ENCODE measurements at places on chromosomes 11 and 22. TPM values are rescaled to one million over a fixed set of nuclear protein-coding genes. Genes with fewer than 3 reads are reported as not detected.

- DNase-seq, result no peak
These were observed 98.8 kb downstream of the SGSM3 start for GRCh38 chr22:40469181-40469580.

RIBC2 gene
- polyA plus RNA-seq, result not detected

GRCh38 chr11:81960443-81960842 lies 773.2 kb downstream of the FAM181B start:
- DNase-seq, result no peak

- no peak for DNase-seq
These were observed 205.0 kb downstream of the FAM76B start for GRCh38 chr11:95584589-95584988.

NUP98 gene
- polyA plus RNA-seq, result 75.6 TPM

DNA sequence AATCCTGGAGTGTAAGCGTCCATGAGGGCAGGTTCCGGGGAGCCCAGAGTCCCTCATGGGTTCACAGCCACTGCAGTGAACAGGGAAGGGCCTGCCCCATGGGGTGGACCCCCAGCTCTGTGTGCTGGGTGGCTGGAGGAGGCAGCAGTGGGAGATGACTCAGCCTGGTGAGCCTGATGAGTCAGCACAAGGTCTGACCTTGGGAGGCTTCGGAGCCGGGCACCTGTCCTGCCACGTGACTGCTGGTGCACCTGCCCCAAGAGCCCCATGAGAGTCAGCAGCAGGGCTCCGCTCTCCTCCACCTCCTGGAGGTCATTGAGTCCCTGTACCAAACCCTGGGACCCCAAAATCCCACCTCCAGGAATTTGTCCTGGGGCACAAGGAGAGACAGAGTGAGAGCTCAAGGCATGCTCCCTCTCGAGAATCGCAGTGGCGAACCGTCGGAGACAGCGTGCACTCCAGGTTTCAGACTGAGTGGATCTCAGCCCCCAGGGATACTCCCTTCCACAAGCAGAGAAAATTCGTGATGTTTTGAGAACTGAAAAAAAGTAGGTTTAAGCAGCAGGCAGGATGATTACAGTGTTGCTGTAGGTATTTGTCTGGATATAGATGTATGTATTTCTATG lies 1221.7 kb downstream of the BRD1 start:
- no peak for DNase-seq

- DNase-seq, result peak; percentile 39
These were observed 104.0 kb downstream of the FAR1 start for GRCh38 chr11:13772223-13773046.

PGA5 gene
- not detected for polyA plus RNA-seq

DNA sequence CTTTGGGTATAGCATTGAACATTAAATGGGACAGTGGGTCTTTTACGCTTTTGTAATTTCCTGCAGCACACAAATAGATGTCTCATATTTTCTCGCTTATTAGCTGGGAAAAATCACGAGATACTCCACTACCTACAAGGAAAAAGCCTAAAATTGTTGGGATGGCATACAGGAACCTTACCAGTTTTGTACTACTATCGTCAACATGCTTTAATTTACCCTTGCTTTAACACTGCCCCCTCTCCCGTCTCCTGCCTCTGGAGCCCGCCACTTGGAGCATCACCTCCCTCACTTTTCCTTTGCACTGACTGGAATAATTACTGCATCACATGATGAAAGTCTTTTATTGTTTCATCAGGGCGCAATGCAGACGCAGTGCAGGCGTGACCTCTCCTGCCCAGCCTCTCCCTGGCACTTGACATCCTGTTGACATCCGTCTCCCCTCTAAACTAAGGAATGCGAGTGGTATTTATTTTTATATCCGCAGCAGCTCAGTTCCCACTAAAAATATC lies 1.0 kb upstream of the FNBP4 start:
- peak; percentile 72 for DNase-seq

DNA sequence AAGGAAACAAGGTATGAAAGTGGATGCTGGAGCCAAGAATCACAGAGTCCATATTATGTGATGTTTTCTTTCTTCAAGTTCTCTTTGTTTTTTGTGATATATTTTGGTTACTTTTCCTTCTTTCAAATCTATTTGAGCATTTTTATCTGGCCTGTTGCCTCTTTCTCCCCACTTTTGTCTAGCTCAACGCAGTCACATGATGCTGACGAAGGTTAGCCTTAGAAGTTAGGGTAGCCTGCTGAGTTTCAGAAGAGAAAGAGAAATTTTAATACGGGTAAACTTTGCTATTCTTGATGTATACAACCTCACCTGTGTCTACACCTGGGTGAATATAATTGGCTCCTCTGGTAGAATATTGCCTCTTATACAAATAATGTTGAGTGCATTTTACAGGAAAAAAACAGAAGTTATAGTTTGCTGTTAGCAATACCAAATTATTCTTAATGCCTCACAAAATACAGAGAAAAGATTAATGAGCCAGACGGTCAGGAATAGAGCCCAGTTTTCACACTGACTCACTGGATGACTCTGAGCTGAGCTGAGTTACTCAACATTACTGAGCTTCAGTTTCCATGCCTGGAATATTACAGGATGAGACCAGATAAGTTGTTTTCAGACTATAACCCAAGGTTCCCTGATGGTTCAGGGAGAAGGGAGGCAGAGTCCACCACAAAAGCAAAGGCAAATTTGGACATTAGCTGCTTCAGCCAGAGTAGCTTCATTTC lies 161.6 kb upstream of the BDNF start:
- no peak for DNase-seq

DNA sequence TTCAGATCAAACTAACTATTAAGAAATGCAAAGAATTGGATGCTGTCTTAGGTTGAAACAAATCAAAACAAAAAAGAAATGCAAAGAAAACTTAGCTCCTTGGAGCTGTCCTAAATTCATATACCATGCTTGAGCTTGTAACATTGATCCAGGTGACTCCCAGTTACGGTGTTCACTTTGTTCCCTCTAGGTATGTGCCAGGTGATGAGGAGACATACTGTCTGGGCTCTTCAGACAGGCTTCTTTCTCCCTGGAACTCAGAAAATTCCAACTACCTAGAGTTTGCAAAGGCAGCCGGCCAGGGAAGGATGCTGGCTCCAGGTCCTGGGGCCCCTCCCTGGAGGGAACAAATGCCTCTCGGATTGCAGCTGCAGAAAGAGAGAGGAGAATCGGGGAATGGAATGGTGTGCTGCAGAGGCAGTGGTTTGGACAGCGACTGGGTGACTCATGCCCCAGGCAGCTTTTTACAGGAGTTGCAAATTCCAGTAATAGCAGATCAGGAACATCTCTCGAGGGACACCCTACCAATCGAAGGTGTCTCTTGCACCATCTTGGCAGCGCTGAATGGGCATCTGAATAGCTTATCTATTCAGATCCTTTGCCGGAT lies 12.3 kb upstream of the ASPHD2 start:
- no peak for DNase-seq

- DNase-seq, result no peak
These were observed 119.8 kb upstream of the ANO1 start for GRCh38 chr11:69958308-69958707.

- DNase-seq, result no peak
These were observed 79.3 kb downstream of the MICAL2 start for GRCh38 chr11:12189543-12190235.

TSPO gene
- polyA plus RNA-seq, result 156 TPM

ZMAT5 gene
- polyA plus RNA-seq, result 35.0 TPM

DNA sequence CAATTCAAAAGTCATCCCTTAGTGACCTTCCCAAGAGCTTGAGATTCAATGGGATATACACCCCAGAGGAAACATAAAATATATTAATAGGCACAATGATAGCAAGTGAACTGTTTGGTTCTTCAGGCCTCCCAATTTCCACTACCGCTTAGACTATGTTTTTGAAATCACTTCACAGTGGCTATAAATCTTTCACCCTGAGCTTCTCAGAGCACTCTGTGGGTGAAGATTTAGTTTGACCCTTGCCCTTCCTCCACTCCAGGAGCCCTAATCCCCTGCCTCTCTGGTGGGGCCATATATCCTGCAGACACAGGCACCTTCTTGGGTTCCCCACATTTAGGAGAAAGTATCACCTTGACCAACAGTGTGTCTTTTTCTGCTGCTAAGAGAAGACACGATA lies 186.9 kb upstream of the PITPNB start:
- DNase-seq, result no peak

GRCh38 chr11:73875380-73875779 lies 1.3 kb downstream of the COA4 start:
- DNase-seq, result no peak

APOL1 gene
- polyA plus RNA-seq, result 0.56 TPM

PDGFB gene
- 0.19 TPM for polyA plus RNA-seq

DNA sequence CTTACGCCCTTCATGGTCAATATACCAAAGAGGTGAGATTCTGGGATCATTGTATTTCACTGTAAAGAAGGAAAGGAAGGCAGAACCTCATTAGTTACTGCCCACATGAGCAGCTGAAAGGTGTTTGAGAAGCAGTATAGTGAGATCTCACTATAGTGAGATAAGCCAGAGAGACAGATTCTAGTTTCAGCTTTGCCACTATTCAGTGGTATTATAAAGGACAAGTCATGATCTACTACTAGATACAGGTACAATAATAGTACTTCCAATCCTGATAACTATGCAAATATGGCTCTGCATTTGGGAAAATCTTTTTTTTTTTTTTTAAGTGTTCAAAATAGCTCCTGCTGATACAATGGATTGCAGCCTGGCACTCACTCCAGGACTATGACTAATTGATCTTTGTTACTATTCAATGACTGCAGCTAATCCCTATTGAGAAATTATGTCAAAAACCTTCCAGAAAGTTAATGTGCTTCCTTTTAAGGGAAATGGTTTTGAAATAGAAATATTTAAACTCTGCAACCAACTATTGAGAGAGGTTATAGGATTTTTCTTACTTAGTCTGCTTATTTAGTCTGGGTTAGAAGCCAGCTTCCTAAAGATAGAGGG lies 8.3 kb upstream of the DLAT start:
- no peak for DNase-seq

GRCh38 chr11:125990244-125990643 lies 44.4 kb downstream of the VSIG10L2 start:
- no peak for DNase-seq
